ENCODE measurements at places on chromosomes 5 and 9.

DNA sequence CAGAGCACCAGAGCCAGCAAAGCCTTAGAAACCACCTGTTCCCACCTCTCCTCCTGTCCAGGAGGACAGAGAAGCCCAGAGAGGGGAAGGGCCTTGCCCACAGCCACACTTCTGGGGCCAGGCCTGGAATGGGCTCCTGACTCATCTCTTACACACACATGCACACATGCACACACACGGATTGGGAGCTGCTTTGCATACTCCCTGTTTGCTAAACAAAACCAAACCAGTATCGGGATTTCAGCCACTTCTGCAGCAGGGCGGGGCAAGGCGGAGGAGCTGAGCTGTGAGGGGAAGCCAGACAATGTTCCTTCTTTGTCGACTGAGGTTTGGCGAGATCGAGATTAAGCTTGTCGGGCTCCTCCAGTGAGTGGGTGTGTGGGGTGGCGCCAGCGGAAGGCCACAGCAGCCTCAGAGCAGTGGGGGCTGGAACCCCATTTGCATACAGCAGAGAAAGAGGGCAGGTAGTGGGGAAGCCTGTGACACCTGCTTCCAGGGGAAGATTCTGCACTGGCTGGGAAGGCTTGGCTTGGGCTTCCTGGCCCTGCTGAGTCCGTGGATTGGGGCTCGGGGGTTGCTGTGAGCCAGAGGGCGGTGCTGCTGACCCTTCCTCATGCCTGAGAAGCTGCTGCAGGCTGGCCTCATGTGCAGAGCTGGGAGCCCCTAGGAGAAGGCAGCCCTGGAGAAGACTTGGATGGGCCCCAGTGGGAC is 16.1 kb downstream of the GFI1B start:
- H3K4me3 ChIP-seq: no peak overlapping the region
- no peaks in the 10 kb centered on the region for H3K36me3 ChIP-seq
- H3K4me1 ChIP-seq: peaks cover 3% of the 10 kb centered on the region
- no peak overlapping the region for H3K27ac ChIP-seq

DNA sequence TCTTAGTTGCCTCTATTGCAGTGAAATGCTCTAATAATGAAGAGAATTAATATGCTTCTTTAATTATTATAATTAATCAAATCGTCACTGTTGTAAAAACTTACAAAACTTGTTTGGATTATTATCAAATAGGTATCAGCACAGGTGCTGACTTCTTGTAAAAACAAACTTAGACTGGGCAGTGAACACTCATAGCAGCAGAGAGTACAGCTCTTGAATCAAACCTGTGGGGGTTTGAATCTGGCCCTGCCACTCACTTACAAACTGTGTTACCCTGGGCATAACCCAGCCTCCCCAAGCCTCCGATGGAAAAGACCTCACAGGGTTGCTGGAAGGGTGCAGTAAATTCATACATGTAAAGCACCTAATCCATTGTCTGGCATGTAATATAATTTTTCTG is 35.1 kb downstream of the MAP3K1 start:
- DNase-seq: no peak
- H3K4me3 ChIP-seq: no peak overlapping the region
- peaks cover 64% of the 10 kb centered on the region for H3K4me1 ChIP-seq
- no peak overlapping the region for H3K27ac ChIP-seq

DNA sequence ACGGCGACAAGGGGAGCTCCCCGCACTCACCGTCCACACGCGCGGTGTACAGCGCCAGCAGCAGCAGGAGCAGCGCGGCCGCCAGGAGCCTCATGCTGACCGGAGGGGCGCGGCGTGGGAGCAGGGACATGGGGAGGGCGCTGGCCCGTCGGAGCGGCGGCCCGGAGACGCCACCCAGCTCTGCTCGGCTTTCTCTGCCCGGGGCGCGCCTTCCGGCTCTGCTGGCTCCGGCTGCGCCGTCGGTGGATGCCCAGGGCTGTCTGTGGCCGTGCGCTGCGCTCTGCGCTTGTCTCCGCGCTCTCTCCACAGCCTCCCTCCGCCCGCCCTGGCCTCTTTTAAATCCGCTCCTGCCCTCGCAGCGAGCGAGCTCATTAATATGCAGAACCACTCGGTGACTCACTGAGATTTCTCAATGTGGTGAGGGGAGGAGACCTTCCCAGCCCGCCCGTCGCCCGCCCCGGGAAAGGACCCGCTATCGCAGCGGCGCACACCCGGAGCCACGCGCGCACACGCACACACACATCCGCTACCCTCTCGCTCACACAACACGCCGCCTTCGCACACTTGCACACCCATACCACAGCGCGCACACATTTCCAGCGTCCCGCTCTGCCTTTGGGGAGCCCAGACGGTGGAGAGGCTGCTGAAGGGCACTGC is at the start of gene CXCL14:
Gene CXCL14, minus strand, starts transcription at position 307 of the 657 bp plus-strand sequence. Its CDS starts 213 bp downstream, at position 94.
- DNase-seq: no peak
- no peaks in the 10 kb centered on the region for H3K36me3 ChIP-seq
- no peak within 1 kb of the TSS for H3K27ac ChIP-seq
- H3K27me3 ChIP-seq: peaks cover 55% of the 10 kb centered on the region
- no peak within 1 kb of the TSS for H3K4me3 ChIP-seq

DNA sequence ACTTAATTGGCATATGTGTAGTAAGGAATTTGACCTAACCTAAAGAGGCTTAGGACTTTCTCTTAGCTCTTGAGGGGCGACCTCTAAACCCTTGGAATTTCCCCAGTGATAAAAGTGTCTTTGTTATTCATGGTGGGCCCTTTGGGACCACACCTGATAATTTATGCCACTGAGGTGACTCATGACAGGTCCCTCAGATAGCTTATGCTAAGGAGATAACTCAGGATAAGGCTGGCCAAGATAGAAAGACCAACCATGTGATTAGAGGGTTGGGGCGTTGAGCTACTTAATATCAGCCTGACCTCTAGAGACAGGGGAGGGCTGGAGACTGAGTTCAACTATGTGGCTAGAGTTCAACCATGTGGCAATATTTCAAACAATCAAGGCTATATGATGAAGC is 218.1 kb downstream of the AP3B1 start:
- H3K36me3 ChIP-seq: peaks cover 14% of the 10 kb centered on the region
- H3K4me1 ChIP-seq: no peaks in the 10 kb centered on the region
- DNase-seq: no peak
- no peaks in the 10 kb centered on the region for H3K27me3 ChIP-seq

DNA sequence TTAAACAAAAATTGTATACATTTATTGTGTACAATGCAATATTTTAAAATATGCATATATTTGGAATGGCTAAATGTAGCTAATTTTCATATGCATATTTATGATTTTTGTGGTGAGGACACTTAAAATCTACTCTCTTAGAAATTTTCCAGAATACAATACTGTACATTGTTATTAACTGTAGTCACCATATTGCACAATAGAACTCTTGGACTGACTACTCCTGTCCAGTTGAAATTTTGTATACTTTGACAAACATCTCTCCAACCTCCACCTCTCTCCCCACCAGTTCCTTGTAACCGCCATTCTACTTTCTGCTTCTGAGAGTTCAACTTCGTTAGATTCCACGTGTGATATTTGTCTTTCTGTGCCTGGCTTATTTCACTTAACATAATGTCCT is 49.2 kb upstream of the TAF11L2 start:
- no peak overlapping the region for H3K4me3 ChIP-seq
- no peaks in the 10 kb centered on the region for H3K4me1 ChIP-seq
- DNase-seq: no peak
- no peaks in the 10 kb centered on the region for H3K36me3 ChIP-seq
- H3K27ac ChIP-seq: no peak overlapping the region

DNA sequence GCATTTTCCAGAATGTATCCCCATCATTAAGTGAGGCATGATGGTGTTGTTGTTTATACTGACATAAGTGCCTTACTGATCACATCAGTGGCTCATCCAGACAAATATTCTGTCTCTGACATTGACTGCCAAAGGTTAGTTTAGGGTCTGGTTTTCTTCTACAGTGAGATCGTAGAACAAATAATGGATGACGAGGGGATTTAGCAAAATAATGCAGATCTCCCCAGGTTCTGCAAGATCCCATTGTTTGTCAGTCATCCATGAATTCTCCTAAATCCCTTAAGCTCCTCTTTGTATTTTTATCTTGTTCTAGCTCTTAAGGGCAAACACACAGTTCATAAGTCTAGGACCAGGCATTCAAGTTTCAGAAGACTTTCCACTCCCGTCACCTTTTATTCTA is 93.1 kb upstream of the DHFR start:
- no peak for DNase-seq
- H3K27me3 ChIP-seq: no peaks in the 10 kb centered on the region
- H3K36me3 ChIP-seq: peaks cover 79% of the 10 kb centered on the region
- H3K4me3 ChIP-seq: no peak overlapping the region
- no peak overlapping the region for H3K27ac ChIP-seq

DNA sequence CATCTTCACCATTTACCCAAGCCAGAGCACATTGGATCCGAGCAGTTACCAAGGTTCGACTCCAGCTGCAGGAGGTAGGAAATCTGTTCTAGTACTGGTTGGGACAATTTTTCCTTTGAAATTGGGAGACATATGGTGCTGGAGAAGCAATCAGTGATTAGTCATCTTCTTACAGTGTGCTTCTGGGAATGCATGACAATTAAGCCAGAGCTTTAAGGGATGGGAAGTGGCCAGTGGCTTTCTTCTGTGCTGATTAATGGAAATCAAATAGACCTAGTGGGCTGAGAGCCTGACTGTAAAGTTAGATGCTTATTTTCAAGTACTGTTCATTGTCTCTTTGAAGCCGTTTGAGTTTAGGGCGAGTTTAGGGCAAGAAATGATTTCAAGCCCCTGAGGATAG is 152.1 kb downstream of the UNC13B start:
- H3K4me3 ChIP-seq: no peak overlapping the region
- no peaks in the 10 kb centered on the region for H3K27me3 ChIP-seq
- no peak for DNase-seq
- H3K4me1 ChIP-seq: no peaks in the 10 kb centered on the region
- no peak overlapping the region for H3K27ac ChIP-seq

GRCh38 chr9:35519692-35520363 is 29.9 kb downstream of the RUSC2 start:
- DNase-seq: no peak
- H3K4me1 ChIP-seq: no peaks in the 10 kb centered on the region
- H3K4me3 ChIP-seq: no peak overlapping the region
- no peak overlapping the region for H3K27ac ChIP-seq

DNA sequence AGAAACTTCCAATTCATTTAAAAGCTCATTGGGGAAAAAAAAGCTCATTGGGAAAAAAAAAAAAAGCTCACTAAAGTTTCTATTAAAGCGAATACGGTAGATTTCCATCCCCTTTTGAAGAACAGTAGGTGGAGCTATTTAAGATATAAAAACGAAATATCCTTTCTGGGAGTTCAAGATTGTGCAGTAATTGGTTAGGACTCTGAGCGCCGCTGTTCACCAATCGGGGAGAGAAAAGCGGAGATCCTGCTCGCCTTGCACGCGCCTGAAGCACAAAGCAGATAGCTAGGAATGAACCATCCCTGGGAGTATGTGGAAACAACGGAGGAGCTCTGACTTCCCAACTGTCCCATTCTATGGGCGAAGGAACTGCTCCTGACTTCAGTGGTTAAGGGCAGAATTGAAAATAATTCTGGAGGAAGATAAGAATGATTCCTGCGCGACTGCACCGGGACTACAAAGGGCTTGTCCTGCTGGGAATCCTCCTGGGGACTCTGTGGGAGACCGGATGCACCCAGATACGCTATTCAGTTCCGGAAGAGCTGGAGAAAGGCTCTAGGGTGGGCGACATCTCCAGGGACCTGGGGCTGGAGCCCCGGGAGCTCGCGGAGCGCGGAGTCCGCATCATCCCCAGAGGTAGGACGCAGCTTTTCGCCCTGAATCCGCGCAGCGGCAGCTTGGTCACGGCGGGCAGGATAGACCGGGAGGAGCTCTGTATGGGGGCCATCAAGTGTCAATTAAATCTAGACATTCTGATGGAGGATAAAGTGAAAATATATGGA is at the start of gene PCDHGA12:
Gene PCDHGA12, plus strand, starts transcription at position 176 of the 782 bp plus-strand sequence. Its CDS starts 253 bp downstream, at position 429.
- peaks cover 4% of the 10 kb centered on the region for H3K36me3 ChIP-seq
- peak within 1 kb of the TSS; percentile 78 for H3K4me3 ChIP-seq
- peak; percentile 72 for DNase-seq
- peak within 1 kb of the TSS; percentile 69 for H3K27ac ChIP-seq

GRCh38 chr5:150122158-150122510 is 33.5 kb downstream of the PDGFRB start:
- H3K4me3 ChIP-seq: no peak overlapping the region
- H3K36me3 ChIP-seq: no peaks in the 10 kb centered on the region
- H3K4me1 ChIP-seq: peaks cover 2% of the 10 kb centered on the region

DNA sequence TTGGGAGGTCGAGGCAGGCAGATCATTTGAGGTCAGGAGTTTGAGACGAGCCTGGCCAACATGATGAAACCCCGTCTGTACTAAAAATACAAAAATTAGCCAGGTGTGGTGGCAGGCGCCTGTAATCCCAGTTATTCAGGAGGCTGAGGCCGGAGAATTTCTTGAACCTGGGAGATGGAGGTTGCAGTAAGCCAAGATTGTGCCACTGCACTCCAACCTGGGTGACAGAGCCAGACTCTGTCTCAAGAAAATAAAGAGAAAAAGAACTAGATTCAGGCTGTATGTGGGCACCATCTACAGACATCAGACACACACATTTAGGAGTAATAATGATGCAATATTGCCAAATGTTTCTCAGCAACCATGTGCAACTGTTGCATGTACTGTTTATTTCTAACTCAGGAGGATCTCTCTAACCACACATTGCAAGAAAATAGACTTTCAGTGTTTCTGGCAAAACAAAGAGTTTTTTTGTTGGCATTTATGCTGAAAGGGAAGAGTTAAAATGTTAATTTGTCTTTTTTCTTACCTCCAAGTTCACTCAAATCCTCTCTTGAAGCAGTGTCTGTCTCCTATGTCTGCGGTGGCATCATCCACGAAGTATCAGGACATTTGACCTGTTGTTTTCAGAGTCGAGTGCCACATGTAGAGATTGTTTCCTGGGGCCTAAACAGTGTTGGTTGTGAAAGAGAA is 5.1 kb upstream of the ORM1 start:
- H3K27ac ChIP-seq: no peak overlapping the region
- no peak overlapping the region for H3K4me3 ChIP-seq
- DNase-seq: no peak
- peaks cover 4% of the 10 kb centered on the region for H3K4me1 ChIP-seq
- no peaks in the 10 kb centered on the region for H3K36me3 ChIP-seq
- no peaks in the 10 kb centered on the region for H3K27me3 ChIP-seq

DNA sequence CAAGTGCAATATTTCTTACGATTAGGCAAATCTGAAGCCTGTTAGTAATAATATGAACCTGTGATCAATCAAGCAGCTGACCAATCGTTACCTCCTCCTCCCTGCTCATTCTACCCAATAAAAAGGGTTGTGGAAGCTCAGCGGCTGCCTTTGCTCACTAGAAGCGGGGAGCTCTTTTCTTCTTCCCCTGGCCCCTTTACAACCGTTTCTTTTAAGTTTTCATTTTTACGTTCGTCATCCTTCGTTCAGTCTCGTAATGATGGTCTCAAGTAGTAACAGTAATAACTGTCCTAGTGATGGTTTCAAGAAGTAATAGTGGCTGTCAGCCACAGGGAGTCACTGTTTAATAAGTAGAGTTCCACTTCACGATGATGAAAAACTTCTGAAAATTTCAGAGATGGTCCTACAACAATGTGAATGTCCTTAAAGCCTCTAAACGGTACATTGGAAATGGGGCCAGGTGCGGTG is 6.2 kb downstream of the UGT3A2 start:
- no peak overlapping the region for H3K4me3 ChIP-seq
- peak; percentile 27 for DNase-seq
- H3K4me1 ChIP-seq: no peaks in the 10 kb centered on the region
- peaks cover 26% of the 10 kb centered on the region for H3K27me3 ChIP-seq
- H3K27ac ChIP-seq: no peak overlapping the region

GRCh38 chr5:59187857-59188256 is 605.0 kb downstream of the RAB3C start:
- peaks cover 7% of the 10 kb centered on the region for H3K4me1 ChIP-seq
- no peak overlapping the region for H3K27ac ChIP-seq
- peak; percentile 56 for DNase-seq
- H3K4me3 ChIP-seq: no peak overlapping the region
- H3K36me3 ChIP-seq: no peaks in the 10 kb centered on the region
